ENCODE measurements at places on chromosomes 1 and 21. TPM values are rescaled to one million over a fixed set of nuclear protein-coding genes. Genes with fewer than 3 reads are reported as not detected.
A peak's percentile ranks its signal among the peaks of the same experiment; 100 is the strongest.

Gene SELP
- polyA plus RNA-seq = 6.7 TPM

Gene GSTM3
- 137 TPM for polyA plus RNA-seq

Gene VTCN1
- 0.49 TPM for polyA plus RNA-seq

Gene DMRTA2
- not detected for polyA plus RNA-seq

Gene CELA2A
- not detected for polyA plus RNA-seq

Gene SLC30A2
- 0.32 TPM for polyA plus RNA-seq

GRCh38 chr1:221435504-221435904 lies 306.4 kb downstream of the DUSP10 start:
- peak; percentile 79 for DNase-seq

- peak; percentile 92 for DNase-seq
These were observed 9.5 kb upstream of the CLIC4 start for GRCh38 chr1:24735509-24736375.

GRCh38 chr1:198679535-198680173 lies 40.8 kb downstream of the PTPRC start:
- DNase-seq = no peak

DNA sequence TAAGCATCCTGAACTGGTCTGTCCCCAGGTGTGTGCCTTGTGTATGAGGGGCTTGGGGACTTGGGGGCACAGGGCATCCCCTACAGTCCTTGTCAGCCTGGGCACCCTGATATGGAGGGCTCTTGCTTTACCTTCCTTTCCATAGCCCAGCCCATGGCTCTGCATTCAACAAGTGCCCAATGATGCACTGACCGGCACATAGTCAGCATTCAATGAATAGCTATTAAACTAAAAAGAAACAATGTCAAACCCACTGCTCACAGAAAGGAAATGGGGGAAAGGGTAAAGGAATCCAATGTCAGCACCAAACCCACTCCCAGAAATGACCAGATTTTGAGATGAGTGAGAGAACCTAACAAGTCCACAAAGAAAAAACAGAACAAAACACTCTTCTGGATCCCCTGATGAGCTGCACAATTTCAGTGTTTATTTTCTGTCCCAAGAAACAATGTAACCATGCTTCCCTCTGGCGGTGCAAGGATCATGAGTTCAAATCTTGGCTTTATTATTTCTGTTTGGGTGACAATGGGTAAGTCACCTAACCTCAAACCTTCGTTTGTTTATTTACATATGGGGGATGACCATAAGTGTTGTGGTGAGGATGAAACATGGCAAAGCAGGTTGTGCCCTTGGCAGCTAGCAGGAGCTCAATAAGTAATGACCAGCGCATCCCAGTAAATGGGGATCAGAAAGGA lies 22.0 kb downstream of the SYT6 start:
- DNase-seq = no peak

DNA sequence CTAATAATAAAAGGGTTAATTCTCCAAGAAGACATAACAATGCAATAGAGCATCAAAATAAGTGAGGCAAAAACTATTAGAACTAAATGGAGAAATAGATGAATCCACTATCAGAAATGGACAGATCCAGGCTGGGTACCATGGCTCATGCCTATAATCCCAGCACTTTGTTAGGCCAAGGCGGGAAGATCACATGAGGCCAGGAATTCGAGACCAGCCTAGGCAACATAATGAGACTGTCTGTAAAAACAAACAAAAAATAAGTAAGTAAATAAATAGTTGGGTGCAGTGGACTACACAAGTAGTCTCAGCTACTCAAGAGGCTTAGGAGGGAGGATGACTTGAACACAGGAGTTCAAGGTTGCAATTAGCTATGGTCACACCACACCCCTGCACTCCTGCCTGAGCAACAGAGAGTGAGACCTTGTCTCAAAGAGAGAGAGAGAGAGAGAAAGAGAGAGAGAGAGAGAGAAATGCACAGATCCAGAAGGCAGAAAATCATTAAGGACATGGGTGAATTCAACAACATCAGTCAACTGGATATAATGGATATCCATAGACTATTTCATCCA lies 12.3 kb downstream of the FRRS1 start:
- no peak for DNase-seq

DNA sequence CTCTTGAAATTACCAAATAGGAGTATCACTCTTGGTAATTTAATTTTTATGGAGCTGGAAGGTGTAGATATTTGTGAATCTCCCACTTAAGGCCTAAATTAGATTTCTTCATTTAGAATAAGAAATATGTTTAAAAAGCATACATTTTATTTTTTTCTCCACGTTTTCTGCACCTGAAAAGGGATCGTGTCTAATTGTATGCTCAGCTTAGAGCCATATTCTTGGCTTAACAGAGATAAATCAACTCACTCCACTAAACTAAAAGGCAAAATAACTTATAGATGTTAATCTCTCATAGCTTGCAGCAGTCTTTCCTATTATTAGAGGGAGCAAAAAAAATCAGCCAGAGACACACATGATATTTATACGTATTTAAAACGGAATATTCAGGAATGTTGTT lies 336.8 kb upstream of the SGIP1 start:
- DNase-seq = no peak

DNA sequence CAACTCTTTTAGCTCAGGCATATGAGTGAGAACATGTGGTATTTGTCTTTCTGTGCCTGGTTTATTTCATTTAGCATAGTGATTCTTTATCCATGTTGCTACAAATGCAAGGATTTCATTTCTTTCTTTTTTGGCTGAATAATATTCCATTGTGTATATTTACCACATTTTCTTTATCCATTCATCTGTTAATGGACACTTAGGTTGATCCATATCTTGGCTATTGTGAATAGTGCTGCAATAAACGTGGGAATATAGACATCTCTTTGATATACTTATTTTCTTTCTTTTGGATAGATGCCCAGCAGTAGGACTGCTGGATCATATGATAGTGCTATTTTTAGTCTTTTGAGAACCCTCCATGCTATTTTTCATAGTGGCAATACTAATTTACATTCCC lies 30.8 kb downstream of the ASB17 start:
- no peak for DNase-seq

GRCh38 chr1:236734141-236734765 lies 48.0 kb downstream of the ACTN2 start:
- DNase-seq = no peak

- no peak for DNase-seq
These were observed 66.6 kb downstream of the MAP3K21 start for GRCh38 chr1:233393926-233394680.

DNA sequence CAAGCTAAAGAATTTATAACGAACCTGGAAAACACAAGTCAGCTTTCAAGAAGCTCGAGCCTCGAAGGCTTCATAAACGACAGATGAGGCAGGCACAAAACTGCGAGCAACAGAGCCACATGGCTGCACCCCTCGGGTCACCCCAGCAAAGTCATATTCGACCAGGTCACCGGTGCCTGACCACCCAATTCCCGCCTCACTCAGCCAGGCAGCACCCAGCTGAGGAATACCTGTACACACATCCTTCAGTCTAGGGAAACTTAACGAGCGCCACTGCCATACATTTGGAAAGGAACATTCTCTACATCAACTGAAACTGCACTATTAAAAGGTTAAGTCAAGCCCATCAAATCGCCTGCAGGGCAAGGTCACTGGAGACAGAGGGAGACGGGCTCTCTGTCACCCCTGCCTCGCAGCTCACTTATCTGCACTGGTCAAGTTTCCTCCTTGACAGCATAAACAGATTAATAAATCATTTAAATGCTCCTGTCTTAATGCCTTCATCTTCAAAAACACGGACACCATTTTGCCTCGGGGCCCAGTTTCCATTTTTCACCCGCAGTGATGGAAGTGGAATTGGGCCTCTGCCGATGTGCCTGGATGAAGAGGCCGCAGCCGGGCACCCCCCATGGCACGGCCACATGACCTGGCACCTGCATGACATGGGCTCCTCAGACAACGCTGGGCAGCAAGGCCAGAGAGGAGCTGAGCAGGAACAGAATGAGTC lies 20.6 kb downstream of the NPHP4 start:
- DNase-seq = no peak

DNA sequence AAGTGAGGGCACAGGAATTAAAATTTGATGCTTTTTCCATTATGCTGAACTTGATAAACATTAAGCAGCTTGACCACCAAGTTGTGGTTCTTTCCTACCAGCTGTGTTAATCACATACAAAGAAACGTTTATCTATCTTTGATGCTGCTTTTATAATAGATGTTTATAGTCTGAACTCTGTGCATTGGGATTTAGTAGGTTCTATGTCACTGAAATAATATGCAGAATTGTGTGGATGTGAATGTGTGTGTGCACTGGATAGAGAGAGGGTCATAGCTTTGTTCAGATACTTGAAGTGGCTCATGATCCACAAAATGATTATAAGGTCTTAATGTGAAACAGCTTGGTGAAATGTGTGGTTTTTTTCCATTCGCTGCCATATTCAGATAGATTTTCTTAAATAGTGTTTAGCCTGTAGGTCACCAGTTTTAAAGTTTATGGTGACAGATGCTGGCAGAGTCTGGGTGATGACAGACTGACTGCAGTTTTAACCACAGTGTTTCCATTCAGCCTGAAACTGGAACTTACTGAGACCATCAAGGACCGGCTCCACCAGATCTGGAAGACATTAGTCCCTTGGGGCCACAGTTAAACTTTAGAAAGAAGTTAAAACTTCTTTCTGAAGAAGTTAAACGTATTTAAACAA lies 10.2 kb downstream of the DDI2 start:
- peak; percentile 74 for DNase-seq

- no peak for DNase-seq
These were observed 163.7 kb downstream of the HS2ST1 start for GRCh38 chr1:87077959-87078639.

DNA sequence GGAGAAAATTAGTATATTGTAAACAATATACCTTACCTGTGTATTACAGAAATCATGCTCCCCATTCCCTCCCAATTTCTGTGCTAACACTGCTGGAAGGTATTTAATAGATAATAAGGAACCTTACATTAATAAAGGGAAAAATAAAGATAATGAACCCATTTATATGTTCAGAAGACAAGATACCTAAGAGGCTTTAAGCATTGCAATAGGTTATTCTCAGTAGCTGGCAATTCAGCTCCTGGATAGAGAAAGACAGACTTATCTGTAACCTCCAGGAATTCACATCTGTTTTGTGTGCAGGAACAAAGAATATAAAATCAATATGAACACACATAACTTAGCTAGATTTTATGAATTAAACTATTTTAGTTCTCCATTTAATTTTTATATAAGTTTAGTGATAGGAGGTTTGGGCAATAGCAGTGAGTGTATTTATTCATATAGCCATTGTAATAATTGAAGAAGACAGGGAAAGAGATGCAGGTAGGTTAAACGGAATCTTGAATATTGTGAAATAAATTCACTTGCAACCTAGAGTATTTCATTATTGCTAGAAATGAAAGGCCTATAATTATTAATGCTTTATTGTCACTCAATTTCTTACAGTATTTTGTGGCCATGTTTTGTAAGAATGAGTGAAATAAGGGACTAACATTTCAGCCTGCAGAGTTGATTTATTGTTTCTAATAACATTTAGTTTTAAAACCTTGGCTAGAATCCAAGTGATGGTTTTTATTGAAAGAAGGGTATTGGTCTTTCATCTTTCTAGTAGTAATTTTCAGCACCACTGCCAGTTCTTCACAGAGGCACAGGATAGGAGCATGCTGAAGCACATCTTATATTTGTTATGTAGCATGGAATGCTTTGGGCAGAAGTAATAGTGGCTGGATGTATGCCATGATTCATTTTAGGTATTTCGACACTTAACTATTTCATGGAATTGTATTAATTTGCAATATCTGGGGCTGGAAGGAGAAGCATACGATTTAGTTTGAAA lies 1.5 kb downstream of the XPR1 start:
- no peak for DNase-seq

DNA sequence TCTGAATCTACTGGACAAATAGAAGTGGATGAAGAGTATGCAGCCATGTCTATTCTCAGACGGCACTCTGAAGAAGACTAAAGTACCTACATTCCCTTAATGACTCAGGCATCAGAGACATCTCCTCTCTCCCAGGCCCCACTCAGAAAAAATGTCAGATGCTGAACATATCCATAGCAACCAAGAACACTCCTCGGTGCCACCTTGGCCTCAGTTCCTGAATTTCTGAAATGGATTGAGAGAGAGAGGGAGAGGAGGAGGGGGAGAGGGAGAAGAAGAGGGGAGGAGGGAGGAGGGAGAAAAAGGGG lies 16.0 kb upstream of the OVAAL start:
- DNase-seq = no peak

All from right lung (tissue), 10 donors.